ENCODE measurements at places on chromosomes 5 and 9.

GRCh38 chr5:116446356-116447005, 128.1 kb downstream of the SEMA6A start:
- DNase-seq, result no peak

GRCh38 chr5:25025831-25026230, 381.1 kb upstream of the CDH10 start:
- DNase-seq, result no peak

DNA sequence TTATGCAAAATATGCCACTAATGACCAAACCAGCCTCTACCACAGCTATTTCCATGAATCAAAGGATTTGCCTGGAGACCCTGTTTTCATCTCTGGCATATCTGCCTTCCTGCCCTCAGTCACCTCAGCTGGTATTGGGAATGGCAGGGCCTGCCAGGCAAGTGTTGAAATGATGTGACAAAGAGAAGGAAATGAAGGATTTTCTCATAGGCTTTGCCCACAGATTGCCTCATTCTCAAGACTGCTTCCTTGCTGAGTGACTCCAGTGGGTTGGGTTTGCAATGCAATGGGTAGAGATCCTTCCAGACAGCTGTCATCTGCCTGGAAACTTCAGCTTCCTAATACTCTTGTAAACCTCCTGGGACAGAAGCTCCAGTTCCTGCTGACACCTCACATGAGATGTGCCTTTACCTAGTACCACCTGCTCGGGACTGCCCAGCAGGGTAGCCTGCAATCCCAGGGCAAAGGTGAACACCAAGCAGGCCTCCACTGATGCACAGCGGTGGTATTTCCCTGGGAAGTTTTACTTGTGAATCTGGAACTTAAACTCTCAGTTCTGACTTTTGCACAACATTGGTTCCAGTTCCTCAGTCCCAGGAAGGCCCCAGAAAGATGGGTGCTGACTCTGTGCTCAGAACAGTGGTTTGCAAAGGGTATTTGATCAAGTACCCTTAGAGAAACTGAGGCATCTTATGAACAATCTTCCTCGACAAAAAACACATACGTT, 64.8 kb upstream of the SLC1A1 start:
- no peak for DNase-seq

DNA sequence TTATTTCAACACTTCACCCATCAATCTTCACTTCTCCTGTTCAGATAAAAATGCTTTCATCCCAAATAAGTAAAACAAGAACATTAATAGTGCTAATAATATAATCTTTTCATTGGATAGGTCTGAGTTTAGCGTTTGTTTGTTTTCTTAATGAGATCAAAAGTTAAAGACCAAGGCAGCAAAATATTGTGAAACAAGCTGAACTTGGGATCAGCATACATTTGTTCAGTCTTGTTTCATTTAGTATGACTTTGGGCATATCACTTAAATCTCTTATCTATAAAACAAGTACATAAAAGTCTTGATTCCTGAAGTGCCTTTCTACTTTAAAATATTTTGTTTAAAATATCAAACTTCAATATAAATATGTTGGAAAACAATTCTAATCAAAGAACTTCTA, 13.4 kb upstream of the SNX24 start:
- no peak for DNase-seq

DNA sequence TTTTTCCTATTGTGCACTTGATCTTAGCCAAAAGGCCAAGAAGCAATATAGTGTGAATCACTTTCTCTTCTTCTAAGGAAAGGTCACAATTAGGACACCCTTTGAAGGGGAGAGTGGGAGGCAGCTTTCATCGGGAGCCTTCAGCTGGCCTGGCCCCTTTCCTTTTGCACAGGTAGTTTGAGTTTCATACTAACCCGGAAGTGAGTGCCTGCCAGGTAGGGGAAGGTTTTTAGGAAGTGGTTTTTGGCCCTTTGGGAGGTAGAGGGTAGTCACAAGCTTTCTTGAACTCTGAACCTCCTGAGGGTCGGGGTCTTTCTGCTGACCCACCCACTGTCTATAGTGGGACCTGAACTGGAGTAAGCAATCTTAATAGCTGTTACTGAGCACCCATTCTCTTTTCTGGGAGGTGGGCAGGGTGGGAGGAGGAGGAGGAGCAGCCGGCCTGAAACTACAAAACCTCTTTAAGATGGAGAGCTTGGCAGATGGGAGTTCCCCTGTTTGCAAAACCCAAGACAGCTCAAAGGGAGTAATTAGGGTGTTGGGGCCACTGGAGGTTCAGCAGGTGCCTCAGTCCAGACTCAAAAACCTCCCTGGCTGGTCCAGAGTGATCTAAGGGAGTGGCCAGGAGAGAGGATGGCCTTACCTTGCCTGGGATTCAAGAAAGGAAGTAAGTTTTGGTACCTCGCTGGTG, 6.0 kb downstream of the LARP1 start:
- DNase-seq, result no peak

- DNase-seq, result no peak
Measured at GRCh38 chr5:157252711-157253465, 13.0 kb upstream of the CYFIP2 start.

GRCh38 chr9:113654605-113655428, 191.3 kb downstream of the RGS3 start:
- no peak for DNase-seq

- DNase-seq, result no peak
Measured at GRCh38 chr5:69083412-69083811, 10.4 kb upstream of the SLC30A5 start.

DNA sequence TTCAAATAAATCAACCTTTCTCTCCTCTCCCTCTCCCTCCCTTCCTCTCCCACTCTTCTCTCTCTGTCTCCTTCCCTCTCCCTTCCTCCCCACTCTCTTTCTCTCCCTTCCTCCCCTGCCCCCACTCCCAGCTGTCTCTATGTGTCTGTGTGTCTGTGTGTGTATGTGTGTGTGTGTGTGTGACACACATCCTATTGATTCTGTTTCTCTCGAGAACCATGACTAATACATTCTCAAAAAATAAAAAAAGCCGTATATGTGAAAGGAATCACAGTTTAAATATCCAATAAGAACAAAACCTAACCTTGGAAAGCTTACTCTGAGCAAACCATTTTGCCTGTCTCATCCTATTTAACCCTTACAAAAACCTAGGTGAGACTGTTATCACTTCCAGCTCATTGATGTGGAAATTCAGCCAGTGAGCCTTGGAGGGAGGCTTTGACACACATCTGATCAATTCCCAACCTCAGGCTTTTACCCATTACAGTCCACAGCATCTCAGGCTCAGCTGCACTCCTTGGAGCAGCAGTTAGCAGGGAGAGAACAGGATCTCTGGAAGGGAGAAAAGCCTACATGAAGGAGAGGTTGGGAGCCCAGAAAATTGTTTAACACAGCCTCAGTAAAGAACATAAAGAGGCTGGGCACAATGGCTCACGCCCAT, 8.3 kb downstream of the HSD17B3 start:
- DNase-seq, result no peak

DNA sequence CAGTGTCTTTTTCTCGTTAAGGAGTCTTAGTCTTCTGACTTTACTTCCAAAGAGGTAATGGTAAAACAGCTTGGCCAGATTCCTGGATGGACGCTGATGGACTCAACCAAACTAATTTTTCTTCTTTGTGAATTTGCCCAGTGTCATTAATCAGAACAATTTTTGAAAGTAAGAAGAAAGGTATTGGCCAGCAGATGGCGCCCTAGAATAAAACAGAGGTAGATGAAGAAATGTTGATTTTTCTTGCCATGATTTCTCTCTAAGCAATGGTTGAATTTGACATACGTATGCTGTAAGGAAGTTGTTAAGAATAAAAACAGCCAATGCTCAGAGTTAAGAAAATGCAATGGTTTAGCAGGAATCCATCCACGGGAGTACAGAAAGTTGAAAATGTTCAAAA, 500.0 kb downstream of the DIRAS2 start:
- no peak for DNase-seq

GRCh38 chr9:3528451-3528850, 2.6 kb upstream of the RFX3 start:
- no peak for DNase-seq

GRCh38 chr9:31588006-31588405, 796.4 kb upstream of the ACO1 start:
- DNase-seq, result no peak

GRCh38 chr5:107531308-107531707, 139.4 kb downstream of the EFNA5 start:
- DNase-seq, result no peak

DNA sequence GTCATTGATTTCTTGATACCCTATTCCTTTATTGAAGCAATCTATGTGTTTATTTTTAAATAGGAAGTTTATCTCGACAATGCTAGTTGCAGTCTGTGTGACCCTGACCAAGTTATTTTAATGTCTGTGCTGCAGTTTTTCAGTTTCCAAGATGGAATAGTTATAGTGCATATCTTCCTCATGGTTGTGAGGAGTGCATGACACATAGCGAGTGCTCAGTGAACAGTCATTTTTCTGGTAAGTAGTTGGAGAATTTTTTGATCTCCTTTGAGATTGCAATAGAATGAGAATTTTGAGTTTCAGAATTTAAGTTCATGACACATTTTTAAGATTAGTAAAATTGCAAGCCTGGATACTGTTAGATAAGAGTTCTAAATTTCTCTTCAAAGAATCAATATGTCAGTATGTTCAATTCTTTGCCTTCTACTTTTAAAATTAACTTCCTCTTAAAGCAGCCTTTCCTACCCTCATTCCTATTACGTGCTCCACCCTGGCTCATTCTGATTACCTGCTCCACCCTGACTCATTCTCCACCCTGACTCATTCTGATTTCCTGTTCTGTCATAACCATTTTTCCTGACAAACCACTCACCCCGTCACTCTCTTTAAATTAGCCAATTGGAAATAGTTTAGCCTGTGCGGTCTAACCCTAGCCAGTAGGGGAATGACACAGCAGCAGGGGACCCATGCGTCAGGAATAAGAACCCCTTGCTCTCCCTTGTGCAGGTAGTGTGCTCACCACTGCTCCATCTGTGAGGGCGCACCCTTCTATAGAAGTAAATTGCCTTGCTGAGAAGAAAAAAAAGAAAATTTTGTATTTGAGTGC, 30.7 kb downstream of the SPIN1 start:
- DNase-seq, result no peak

All from right renal pelvis (tissue), 4 donors.